Activated CD4-positive, alpha-beta T cell treated with anti-CD3 and anti-CD28 coated beads, Interleukin-2, amount 50 U/mL, for 1 hour (primary cell): ENCODE measurements at places on chromosomes 12 and 14.

GRCh38 chr14:31510222-31510621, 22.4 kb upstream of the GPR33 start:
- DNase-seq = no peak

DNA sequence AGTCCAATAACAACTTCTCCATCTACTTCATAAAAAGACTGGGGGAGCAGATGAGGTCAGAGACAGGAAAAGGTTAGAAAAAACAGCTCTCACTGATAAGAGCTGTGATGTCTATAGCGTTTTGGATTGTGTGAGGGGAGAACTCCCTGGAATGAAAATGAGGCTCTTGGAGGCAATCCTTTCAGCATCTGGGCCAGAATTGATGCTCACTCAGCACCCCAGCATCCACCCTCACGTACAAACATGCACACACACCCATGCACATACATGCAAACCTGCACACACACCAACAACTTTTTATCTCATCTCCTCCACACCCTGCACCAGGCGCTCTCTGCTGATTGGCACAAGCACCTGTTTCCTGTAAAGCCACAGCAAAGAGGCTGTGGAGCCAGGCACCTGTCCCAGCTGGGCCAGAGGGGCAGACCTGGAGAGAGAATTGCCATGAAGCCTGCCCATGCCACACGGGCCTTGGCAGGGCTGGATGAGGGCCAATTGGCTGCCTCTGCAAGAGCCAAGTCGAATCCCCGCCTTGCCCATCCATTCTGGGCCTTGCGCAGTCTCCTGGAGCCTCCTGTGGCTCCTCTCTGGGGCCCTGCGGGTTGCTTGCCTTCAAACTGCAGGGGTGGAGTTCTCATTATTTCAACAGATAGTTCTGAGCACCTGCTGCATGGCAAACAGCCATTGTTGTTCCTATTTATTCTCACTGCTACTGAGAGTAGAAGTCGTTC, 53.1 kb downstream of the SYNE3 start:
- peak; percentile 37 for DNase-seq

GRCh38 chr12:105036937-105037649, 47.2 kb downstream of the ALDH1L2 start:
- DNase-seq = no peak

- no peak for DNase-seq
Observed at GRCh38 chr14:38198425-38198824, 9.3 kb upstream of the SSTR1 start.

GRCh38 chr12:32043928-32044549, 62.6 kb upstream of the BICD1 start:
- DNase-seq = no peak

DNA sequence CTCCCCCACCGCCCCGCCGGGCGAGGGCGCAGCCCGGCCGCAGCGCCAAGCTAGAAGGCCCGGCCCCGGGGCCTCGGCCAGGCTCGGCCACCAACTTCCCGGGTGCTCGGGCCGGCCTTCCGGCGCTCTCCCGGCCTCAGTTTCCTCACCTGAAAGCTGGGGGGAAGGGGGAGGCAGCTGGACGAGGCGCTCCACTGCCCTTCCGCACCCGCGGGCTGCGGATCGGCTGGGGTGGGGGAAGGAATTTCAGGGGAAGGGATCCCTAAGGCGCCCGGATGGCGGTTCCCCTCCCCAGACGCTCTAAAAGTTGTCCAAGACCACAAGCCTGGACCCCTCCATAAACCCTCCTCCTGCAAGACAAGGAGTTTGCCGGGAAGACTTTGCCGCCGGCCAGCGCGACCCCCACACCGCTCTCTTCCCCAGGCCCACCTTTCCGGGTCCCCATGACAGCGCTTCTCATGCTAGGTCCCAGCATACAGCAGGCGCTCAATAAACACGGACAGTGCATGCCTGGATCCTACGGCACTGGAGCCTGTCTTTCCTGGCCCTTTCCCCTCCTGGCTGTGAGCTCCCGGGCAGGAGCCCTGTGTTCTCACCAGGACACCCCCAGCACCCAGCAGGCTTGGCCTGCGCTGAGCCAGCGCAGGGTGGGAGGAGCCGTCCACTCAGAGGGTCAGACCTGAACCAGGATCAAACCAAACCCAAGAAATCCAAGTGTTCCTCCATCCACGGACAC, 18.1 kb downstream of the BEGAIN start:
- DNase-seq = no peak

- no peak for DNase-seq
Observed at GRCh38 chr14:62768753-62769152, 276.5 kb downstream of the KCNH5 start.

GRCh38 chr14:29278301-29279263, 512.0 kb downstream of the FOXG1 start:
- DNase-seq = no peak

DNA sequence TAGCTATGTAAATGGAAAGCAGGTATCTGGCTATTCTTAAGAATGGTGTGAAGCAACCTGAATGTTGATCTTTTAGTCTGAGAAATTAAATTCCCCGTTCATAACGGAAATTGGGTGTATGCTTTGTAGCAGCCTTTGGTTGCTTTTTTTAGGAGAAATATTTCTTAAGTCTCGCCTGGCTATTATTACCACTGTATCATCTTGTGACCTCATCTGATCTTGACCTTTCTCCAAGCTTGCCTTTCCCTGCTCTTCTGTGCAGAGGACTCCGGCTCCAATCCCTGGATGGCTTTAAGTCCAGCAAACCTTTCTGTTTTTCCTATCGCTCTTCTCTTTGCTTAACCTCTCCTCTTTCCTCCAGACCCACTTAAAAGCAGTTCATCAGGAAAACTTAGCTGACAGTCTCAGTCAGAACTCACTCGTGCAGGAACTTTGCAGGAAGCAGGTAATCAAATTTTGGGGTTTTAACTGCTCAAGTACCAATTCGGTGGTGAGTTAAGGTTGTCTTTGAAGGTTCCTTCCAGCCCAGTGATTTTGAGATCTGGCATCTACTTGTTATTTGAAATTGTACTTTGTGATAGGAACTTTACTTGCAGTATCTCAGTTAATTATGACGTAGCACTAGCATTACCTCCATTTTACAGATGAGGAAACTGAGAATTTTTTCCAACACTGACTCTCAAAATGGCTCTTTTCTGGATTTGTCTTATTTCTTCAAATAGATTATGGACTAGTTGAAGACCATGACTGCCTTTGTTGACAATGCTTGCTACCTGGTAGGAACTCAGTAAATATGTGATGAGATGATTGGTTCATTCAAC, 14.1 kb downstream of the PPFIBP1 start:
- no peak for DNase-seq

DNA sequence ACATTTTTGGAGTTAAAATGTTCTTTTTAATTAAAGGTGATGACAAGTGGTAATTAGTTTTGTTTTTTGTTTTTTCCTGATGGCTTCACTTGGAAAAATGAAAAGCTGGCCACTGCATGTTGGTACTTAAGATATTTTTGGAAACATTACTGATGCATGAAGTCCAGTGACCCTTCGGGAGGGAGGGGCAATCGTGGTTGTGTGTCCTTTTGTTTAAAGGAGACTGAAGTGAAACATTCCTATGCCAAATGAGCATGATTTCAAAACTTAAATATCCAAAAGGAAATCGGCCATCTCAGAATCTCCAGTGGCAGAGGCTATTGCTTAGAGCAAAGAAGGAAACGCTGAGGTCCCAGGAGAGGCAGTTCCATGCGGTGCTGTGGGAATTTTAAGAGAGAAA, 20.1 kb downstream of the LTBP2 start:
- DNase-seq = no peak

GRCh38 chr12:26124446-26125399, at the start of gene BHLHE41:
Gene BHLHE41 (minus strand): TSS chr12:26125037. CDS start chr12:26124779, 258 bp downstream.
- no peak for DNase-seq

- no peak for DNase-seq
Observed at GRCh38 chr14:74514471-74514941, 20.9 kb downstream of the ISCA2 start.

GRCh38 chr12:117897372-117898161, 71.2 kb downstream of the KSR2 start:
- no peak for DNase-seq

DNA sequence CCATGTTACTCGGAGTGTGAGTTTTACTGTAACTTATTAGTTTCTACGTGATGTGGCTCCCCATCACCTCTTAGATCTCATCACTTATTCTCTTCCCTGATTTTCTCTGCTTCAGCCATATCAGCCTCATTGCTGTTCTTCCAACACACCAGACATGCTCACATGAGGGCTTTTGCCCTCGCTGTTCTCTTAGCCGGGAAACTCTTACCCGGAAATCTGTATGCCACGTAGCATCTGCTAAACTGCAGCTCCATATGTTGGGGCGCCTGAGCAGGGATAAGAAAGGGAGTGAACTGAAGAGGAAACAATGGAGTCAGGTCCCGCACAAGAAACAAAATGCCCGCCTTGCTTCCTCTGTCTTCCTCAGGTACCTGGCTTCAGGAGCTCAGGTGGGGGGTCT, 16.6 kb downstream of the SMUG1 start:
- DNase-seq = no peak

DNA sequence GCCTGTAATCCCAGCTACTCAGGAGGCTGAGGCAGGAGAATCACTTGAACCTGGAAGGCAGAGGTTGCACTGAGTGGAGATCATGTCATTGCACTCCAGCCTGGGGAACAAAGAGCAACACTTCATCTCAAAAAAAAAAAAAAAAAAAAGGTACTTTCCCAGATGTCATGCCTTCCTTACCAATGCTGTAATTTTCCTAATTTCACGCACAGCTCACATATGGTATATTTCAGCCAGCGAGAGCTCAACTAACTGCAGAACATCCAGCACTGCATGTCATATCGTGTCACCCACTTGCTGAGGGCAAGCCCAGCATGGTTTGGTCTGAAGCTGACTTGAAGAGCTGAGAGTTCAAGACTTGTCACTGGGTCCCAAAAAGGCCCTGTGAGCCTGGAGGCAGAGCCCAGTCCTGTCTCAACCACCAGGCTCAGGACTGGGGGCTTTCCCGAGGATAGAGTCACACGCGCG, 29.0 kb downstream of the NFKBIA start:
- DNase-seq = no peak

DNA sequence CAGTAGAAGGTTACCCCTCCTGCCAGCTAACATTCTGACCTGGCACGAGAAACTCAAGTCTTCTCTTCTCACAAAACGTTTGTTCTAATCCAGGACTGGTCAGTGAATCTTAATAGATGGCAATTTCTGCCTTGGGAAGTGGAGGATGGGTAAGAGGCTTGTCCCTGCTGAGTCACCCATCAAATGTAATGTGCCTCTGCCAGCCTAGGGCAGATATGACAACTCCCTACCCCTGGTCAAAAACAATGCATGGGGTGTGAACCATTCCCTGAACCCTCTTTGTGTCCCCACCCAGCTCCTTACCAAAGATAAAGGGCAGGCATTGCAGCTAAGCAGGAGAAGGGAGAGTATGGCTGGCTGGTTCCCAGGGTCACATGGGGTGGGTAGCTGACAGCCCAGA, 1052.9 kb downstream of the GALC start:
- DNase-seq = no peak

- DNase-seq = no peak
Observed at GRCh38 chr12:1829306-1829900, 9.0 kb downstream of the LRTM2 start.

DNA sequence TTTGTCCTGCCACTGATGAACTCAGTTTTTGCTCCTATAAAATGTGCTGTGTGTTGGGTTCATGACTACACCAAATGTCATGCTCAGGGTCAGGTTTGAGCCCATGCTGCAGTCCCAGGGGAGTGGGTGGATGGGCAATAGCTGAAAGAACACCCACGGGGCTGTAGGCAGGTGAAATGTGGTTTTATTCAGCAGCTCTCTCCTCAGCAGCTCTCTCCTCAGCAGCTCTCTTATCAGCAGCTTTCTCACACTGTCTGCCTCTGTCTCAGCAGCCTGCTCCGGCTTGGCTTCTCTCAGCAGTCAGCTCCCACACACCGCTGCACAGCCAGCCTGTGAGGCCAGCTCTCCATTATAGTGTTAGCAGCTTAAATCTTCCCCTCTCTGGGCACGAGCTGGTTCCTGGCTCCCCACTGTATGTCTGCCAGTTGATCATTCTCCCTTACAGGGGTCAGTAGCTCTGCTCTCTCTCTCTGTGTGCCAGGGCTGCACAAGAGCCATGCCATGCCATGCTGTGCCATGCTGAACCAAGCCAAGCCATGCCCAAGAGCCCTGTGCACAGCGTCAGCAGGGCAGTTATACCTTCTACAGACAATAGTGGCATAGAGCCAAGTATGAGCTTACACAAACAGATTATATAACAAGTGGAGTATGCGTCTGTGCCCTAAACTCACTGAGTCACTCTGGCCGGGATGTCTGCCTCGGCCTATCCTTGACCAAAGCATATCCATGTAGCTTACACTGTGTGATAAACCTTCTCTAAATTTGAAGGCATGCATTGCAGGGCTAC, 303.3 kb upstream of the TMPO start:
- DNase-seq = no peak

DNA sequence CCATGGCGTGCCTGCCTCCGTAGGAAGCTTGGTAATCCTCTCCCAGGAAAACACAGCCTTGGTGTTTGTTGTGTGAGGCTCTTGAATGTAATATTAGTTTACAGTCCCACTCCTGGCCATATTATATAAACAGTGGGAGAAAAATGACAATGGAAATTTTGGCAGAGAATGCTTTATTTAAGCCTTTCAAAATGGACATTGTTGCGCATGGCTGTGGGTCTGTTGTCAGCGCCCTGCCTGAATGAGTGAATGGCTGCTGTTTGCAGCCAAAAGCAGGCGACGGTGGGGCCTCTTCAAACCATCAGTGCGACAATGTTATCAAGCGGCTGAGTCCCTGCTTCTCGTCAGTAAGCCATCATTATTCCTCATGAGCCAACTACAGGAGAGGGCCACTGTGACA, 201.8 kb upstream of the RMST start:
- DNase-seq = no peak

GRCh38 chr12:97275728-97276590, 186.6 kb upstream of the RMST start:
- DNase-seq = no peak

DNA sequence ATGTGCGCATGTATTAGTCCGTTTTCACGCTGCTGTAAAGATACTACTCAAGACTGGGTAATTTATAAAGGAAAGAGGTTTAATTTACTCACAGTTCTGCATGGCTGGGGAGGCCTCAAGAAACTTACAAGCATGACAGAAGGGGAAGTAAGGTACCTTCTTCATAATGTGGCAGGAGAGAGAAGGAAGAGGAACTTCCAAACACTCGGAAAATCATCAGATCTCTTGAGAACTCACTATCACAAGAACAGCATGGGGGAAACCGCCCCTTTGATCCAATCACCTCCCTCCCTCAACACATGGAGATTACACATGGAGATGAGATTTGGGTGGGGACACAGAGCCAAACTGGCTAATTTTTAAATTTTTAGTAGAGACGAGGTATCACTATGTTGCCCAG, 41.8 kb upstream of the SNX6 start:
- DNase-seq = no peak

DNA sequence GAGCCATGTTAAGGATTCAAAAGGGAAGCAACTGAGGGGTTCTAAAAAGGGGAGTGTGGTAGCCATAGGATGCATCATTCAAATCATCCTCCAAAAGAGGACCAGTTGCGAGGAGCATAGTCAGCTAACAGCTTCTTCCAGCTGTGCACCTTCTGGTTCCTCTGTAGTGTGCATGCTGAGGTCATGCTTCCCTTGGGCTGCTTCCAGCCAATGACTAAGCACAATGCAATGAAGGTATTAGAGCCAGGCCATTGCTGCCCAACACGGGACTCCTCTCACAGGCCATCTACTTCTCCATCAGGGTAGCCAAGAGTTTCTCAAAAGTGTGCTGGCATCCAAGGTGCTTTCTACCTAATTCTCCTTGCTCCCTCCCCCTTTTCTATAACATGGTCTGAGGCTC, 69.2 kb upstream of the ARID2 start:
- DNase-seq = no peak
